Stimulated activated CD8-positive, alpha-beta memory T cell treated with anti-CD3 and anti-CD28 coated beads, Interleukin-12 subunit alpha, Interleukin-12 subunit beta, amount 100 ng/mL, for 4 hours (primary cell): ENCODE measurements at places on chromosomes 3 and 15.

- DNase-seq = no peak
These were observed 516.7 kb downstream of the MECOM start for GRCh38 chr3:169146866-169147237.

DNA sequence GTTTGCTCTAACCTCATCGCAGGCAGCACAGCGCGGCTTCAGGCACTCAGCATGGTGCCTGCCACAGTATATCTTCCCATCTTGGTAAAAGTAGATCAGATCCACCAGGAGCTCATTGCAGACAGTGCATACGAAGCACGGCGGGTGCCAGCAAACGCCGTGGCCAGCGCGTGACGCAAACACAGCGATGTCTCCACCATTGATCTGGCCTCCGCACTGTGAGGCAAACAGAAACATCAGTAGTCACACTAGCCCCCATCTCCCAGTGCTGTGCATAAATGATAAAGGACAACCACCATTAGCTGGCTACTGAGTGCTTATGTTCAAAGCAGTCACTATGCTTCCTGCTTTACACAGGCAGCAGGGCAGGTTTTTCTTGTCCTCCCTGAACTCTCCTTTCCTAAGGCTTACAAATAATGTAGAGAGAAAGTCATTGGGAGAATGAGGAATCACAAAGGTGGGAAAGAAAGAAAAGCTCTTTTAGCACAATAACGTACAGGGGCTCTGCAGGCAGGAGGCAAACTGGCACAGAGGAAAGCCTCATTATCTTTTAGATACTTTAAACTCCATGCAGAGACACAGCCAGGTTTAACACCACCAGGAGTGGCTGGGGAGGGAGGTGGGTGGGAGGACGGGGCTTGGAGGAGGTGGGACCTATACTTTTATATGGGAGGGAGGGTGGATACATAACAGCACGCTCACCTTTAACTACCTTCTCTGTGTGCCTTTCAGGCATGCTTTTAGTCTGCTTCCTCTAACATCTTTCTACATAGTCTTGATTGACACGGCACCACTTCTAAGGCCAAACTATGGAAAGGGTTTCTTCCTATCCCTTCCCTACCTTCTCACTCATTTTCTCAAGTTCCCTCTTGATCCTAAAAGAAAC lies 67.9 kb downstream of the PRICKLE2 start:
- no peak for DNase-seq

GRCh38 chr3:21898316-21898715 lies 147.3 kb upstream of the ZNF385D start:
- DNase-seq = no peak

- no peak for DNase-seq
These were observed 15.9 kb upstream of the ACAD9 start for GRCh38 chr3:128863560-128863959.

- no peak for DNase-seq
These were observed 18.8 kb downstream of the H1-8 start for GRCh38 chr3:129561619-129562248.

DNA sequence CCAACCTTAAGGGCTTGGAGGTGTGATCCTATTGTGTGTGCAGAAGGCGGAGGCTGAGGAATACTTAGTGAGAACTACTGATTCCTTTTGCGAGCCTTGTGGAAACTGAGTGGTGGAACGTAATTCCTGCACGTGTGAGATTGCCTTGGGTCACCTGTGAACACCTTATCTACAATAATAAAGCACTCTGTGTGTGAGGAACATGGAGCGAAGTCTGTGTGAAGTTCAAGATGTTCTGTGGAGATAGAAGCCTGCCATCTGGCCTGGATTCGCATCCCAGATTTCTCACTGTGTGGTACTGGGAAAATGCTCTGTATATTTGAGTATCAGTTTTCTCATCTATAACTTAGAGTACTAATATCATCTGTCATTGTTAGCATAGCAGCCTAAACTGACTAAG lies 179.5 kb upstream of the PDZRN3 start:
- no peak for DNase-seq

- no peak for DNase-seq
These were observed 247.8 kb downstream of the VPS13C start for GRCh38 chr15:61812476-61812875.

GRCh38 chr3:191696348-191696747 lies 235.4 kb downstream of the PYDC2 start:
- no peak for DNase-seq

GRCh38 chr3:15052335-15053242 lies 12.5 kb downstream of the MRPS25 start:
- no peak for DNase-seq

DNA sequence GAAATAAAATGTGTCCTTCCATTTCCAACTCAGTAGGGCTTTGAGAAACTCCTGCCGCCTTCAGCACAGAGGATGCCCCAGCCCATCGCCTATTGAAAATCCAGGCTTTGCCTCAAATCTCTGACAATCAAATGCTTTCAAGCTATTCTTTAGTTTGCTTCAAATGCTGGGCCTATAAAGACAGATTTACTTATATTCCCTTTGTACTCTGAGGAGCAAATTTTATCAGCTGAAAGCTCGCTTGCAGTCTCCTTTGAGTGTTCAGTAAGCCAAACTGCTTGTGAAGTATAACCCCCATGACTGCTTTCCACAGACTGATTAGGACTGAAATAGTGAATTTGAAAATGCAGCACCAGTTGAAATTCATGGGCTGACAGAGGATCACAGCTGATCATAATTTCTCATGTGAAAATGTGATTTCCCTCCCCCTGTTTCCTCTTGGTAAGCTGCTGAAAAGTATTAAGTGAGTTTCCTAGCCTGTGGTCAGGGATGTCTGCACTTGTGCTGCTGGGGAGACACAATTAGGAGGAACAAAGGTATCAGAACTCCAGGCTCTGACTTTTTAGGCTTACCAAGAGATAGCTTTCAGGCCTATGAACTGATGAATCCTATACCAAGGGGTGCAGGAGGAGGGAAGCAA lies 563.4 kb upstream of the TGFBR2 start:
- no peak for DNase-seq

DNA sequence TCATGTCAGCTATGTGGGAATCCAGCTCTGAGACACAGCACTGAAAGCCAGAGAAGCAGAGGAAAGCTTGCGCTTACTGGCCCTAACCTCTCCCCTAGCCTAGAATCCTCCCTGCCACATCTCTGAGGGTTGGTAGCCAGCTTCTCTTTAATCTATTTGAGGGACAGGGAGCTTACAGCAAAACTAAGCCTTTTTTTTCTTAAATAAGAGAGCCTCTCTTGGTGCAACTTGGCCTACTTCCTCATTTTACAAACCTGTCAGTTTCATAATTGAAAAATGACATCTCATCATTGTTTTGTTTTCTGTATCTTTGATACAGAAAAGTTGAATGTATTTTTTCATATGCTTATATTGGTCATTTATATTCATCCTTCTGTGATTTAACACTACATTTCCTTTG lies 193.9 kb downstream of the ZNF621 start:
- no peak for DNase-seq

- no peak for DNase-seq
These were observed 104.3 kb downstream of the CD47 start for GRCh38 chr3:107986505-107986904.

GRCh38 chr3:53589201-53589600 lies 94.8 kb downstream of the CACNA1D start:
- no peak for DNase-seq

- DNase-seq = no peak
These were observed 46.2 kb upstream of the PLCL2 start for GRCh38 chr3:16838561-16838960.

GRCh38 chr15:51046799-51047449 lies 47.8 kb downstream of the TNFAIP8L3 start:
- no peak for DNase-seq

- DNase-seq = no peak
These were observed 707.8 kb upstream of the LMCD1 start for GRCh38 chr3:7793786-7794185.

DNA sequence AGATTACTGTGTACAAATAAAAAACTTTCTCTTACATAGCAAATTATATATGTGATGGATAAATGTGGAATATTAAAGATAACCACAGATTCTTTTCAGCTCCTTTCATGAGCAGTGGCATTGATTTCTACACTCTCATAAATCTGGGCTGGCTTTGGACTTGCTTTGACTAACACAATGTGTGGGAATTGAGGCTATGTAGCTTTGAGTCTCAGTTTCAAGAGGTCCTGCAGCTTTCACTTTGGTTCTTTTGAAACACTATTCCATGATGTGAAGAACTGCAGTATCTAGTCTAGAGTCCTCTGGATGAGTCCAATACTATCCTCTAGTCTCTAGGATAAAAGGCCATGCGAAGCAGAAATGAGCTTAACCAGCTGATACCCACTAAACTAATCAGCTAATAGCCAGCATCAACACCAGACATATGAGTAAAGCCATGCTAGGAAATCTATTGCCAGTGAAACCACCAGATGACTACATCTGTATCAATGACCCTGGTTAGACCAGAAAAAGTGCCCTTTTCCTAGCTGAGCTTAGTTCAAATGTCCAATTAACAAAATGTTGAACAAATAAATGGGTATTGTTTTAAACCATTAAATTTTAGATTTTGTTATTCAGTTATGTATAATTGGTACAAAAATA lies 274.9 kb upstream of the ZPLD1 start:
- no peak for DNase-seq

- no peak for DNase-seq
These were observed 189.7 kb downstream of the MEX3B start for GRCh38 chr15:81856001-81856633.

GRCh38 chr3:30996467-30996866 lies 102.0 kb upstream of the GADL1 start:
- no peak for DNase-seq

DNA sequence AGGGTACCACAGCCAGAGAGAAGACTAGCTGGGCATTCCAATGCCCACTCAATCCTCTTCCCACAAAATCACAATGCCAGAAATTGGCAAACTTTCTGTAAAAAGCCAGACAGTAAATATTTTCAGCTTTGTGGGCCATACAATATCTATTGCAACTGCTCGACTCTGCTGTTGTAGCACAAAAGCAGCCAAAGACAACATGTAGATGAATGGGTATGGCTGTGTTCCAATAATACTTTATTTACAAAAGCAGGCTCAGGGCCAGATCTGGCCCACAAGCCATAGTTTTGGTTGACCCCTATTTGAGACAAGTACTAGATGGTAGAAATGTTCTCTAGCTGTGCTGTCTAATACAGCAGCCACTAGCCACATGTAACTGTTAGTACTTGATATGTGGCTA lies 330.9 kb downstream of the ERC2 start:
- no peak for DNase-seq

DNA sequence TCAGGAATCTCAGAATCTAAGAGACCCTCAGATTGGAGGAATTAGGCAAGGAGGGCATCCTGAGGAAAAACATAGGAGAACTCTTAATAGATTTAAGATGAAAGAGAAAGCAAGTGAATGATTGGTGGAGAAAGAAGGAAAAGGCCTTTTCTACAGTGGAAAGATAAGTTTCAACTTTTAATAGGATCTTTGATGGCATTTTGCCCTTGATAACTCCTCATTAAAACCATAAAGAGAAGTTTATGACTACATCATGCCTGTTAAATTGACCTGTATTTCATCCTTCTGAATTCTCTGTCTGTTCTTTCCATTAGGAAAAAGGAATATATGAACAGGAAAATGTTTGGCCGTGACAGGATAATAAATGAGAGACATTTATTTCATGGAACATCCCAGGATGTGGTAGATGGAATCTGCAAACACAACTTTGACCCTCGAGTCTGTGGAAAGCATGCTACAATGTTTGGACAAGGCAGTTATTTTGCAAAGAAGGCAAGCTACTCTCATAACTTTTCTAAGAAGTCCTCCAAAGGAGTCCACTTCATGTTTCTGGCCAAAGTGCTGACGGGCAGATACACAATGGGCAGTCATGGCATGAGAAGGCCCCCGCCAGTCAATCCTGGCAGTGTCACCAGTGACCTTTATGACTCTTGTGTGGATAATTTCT lies 30.1 kb downstream of the TIPARP start:
- no peak for DNase-seq

DNA sequence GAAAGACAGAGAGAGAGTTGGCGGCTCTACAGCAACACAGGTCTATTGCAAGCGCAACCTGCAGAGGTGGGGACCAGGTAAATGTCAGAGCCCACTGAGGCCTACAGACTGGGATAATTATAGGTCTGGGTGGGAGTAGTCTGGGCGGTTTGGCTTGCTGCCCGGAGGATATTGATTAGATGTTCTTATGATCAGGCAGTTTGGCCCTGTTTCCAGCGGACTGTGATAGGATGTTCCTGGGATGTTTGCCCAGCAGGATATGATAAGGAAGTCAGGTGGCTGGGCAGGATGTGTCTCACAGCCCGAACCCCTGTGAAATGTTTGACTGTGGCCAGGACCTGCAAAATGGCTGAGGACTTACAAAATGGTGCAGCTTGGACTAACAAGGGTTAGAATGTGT lies 364.9 kb downstream of the NAALADL2 start:
- DNase-seq = no peak

DNA sequence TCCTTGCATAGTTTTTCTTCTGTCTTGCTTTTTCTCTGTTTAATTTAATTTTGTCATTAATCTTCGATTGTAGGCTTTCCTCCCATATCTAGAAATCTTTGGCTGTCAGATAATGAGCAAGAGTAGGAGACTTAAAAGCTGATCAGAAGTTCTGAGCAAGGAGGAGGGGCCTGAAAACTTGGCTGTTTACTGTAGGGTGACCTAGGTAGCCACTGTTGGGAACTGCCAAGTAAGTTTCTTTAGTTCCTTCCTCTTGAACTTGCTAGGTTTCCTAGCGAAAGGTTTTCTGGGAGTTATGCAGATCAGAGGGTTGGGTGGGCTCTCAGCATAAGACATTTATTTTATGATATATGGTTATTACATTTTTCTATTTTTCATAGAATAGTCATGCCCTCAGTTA lies 14.5 kb downstream of the ALPK3 start:
- no peak for DNase-seq

GRCh38 chr15:76335307-76336253 lies 993 bp upstream of the ISL2 start:
- DNase-seq = no peak

DNA sequence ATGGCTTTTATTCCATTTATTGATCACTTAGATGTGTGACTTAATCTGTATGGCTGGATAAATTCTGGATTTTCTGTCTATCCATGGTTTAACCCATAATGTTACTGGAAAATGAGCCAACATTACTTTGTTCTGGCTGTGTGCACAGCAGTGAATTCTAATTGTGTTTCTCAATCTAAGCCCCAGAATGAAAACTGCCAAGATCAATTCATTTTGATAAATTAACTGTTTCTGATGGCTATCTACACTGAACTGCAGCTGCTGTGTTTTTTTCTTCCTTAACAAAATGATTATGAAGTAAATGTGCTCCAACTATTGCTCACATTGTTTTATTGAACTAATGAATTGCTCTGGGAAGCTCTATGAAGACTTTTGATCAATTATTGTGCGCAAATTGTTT lies 35.7 kb upstream of the CPB1 start:
- DNase-seq = no peak

DNA sequence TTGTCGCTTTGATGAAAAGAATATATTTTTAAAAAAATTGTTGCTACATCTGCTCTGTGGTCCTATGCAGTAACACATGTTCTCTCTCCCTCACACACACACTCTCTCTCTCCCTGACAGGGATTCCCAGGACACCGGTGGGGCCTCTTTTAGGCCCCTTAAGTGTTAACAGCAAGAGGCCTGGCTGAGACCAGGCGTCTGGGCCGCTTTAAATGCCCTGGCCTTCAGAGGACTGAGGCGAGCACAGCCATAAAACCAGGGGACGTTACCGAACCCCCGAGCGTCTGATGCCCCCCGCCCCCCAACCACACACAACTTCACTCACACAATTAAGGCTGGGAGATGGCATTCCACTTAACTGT lies 1.7 kb downstream of the BNC1 start:
- DNase-seq = no peak
